NCI-H2029 treated with DMSO at 0.1 percent for 48 hours (cell line): ENCODE measurements at places on chromosomes 7 and 10.

DNA sequence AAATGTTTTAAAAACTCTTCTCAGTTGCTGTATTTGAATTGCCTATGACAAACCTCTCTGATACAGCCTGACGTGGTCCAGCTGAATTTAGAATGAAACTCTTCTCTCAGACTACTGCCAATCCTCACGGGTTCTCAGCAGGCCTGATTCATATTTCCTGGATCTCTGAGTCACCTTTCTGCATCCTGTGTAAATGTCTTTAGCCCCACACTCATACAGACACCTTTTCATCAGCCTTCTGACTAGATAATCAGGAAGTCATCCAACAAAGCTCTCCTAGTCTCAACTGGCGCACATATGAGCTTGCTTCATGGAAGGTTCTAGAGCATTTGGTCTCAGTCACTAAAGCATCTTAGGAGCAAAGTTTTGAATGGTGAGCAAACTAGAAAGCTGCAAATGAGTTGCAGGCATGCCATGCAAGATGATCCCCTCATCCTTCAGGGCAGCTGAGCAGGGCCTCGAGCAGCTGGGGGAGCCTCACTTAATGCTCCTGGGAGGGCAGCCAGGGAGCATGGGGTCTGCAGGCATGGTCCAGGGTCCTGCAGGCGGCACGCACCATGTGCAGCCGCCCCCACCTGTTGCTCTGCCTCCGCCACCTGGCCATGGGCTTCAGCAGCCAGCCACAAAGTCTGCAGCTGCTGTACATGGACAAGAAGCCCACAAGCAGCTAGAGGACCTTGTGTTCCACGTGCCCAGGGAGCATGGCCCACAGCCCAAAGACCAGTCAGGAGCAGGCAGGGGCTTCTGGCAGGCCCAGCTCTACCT, 182.8 kb downstream of the ARHGAP12 start:
- DNase-seq = no peak

GRCh38 chr7:29356631-29357030, 162.1 kb downstream of the CHN2 start:
- DNase-seq = no peak

- no peak for DNase-seq
Observed at GRCh38 chr10:97656777-97657176, 16.3 kb downstream of the PI4K2A start.

DNA sequence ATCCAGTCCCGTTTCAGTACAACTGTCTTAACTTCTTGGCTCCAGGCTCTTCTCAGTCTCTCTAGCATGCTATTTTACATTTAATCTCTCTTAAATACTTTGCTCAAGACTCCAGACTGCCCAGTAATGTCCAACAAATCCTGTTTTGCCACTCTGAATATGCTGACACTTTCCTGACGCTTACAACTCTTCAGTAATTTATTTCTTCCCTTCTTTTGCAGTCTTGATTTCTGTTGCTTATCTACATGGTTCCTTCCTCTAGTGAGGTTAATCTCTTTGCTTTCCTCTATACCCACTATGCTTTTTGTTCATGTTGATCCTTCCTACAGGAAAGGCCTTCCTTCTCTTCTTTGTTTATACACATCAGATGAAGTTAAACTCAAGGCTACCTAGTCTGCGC, 23.7 kb downstream of the UMAD1 start:
- no peak for DNase-seq

DNA sequence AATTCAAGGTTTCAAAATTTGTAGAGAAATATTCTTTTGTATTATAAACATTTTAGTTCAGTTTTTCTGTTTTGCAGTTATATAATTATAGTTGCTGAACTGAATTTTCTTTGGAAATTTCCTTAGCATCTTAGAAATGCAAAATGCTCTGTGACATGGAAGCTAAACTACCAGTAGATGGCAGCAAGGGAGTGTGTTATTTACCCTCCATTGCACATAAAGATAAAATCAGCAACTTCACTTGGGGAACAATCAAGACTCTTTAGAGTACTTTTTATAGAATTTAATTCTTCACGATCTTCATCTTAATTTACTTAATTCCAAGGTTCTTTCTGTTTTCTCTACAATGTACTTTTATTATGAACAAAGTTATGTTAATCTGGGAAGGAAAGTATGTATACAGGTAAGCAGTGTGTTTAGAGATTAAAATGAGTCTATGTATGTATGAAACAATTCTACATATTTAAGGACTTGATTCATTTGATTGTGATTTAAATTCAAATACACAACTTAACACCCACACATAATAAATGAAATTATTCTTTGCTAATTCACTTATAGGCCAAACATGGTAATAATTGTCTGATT, 404.2 kb downstream of the THSD7A start:
- peak; percentile 32 for DNase-seq

GRCh38 chr7:77426521-77427051, 10.4 kb upstream of the GSAP start:
- DNase-seq = no peak

- DNase-seq = no peak
Observed at GRCh38 chr10:3010816-3011460, 56.4 kb upstream of the PFKP start.

- DNase-seq = no peak
Observed at GRCh38 chr10:60044971-60045370, 138.6 kb upstream of the CCDC6 start.

DNA sequence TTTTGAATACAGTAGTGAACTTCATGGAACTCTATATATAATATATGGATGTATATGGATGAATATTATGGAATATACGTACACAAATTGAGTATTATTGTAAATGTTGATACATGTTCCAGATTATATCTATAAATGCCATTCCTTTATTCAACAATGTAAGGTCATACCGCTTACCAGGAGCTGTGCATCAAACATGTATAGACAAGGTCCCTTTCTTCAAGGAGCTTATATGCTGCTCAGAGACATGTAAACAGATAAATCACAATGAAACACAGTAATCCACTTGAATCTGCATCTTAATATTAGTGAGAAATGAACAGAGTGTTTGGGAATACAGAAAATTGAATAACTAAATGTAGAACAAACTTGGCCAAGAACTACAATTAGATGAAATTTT, 898 bp upstream of the SEM1 start:
- DNase-seq = no peak

DNA sequence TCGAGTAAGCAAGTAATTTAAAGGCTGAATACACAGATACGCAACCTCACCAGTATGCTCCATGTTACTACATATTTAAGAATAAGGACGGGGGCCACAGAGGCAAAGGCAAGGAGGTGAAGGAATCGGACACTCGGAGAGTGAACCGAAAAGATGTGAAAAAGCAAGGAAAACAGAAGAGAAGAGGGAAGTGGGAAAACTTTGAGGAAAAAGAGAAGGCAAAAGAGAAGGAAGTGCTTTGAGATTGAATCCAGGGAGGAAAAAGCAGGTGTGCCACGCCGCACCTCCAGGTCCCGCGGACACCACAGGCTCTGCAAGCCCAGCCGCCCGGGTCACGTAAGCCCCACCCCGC, 367 bp upstream of the AVL9 start:
- DNase-seq = no peak
